RPMI7951 (cell line): ENCODE measurements at places on chromosomes 1 and 21.

GRCh38 chr1:226082959-226083301 is 20.4 kb downstream of the H3-3A start:
- peak; percentile 57 for DNase-seq

GRCh38 chr1:14160781-14161180 is 437.7 kb upstream of the KAZN start:
- DNase-seq = no peak

DNA sequence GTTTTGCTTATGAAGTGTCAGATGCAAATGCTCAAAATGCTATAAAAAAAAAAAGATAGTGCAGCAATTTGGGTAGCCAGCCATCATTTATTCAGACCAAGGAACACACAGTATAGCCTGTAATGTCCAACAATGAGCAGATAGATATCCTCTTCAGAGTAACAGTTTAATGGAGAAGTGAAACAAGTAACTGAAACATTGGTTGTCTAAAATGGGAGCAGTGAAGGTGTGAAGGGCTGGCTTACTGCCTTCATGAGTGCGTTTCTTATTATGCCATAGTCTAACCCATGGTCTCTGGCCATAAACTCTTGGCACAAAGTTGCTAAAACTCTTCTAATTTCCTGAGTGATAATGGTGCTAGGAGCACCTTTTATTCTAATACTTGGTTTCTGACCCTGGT is 11.4 kb downstream of the RGS5 start:
- no peak for DNase-seq

- DNase-seq = no peak
Measured at GRCh38 chr1:169345511-169345910, 22.1 kb downstream of the NME7 start.

DNA sequence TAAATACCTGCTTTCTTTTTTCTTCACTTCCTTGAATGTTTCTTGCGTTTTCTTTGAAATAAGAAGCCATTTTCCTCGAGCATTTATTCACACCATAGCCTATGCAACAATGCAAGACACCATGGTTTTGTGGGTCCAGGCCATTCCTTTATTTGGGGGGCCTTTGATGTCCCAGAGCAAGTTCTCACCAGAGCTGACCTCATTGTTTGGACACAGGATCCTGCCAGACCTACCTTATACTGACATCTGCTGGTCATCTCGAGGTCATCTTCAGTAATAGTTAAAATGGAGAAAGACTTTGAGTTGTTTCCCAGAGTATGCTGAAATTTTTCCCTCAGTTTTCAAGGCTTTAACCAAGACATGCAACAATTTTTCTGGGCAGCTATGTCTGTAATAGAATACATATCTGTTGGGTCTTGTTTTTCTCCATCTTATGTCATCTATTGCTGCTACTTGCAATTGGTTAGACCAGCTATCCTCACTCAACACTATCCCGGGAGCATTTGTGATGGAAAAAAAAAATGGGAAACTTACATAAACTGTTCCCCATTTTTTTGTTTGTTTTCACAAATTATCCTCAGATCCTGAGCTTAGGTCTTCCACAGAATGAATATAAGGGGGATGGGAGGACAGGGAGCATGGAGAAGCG is 34.0 kb upstream of the BACE2 start:
- DNase-seq = peak; percentile 42

GRCh38 chr1:244963231-244963826 is 99.0 kb upstream of the HNRNPU start:
- no peak for DNase-seq

- DNase-seq = no peak
Measured at GRCh38 chr1:3779265-3779911, 6.8 kb downstream of the SMIM1 start.

- no peak for DNase-seq
Measured at GRCh38 chr1:47898133-47898845, 98.9 kb downstream of the TRABD2B start.

- DNase-seq = no peak
Measured at GRCh38 chr1:203632941-203633340, 6.3 kb downstream of the ATP2B4 start.
